ENCODE measurements at places on chromosomes 1 and 21. TPM values are rescaled to one million over a fixed set of nuclear protein-coding genes. Genes with fewer than 3 reads are reported as not detected.
A peak's percentile ranks its signal among the peaks of the same experiment; 100 is the strongest.

DNA sequence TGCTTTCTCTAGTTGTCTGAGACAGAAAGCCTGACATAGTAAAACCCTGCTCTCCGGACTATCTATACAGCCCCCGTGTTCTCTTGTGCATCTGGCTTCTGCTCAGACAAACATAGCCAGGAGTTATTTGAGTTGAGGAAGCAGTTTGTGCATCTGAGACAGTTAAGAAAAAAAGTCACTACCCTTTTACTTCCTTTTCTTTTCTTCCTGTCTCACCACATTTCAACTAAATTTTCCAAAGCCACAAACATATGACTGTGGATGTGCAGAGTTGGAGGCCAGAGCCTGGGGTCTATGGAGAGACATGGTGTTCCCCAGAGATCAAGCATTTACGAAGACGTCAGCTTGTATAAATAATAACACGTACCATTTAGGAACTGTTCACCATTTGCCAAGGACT lies 158.5 kb upstream of the FGGY start:
- DNase-seq = no peak

DNA sequence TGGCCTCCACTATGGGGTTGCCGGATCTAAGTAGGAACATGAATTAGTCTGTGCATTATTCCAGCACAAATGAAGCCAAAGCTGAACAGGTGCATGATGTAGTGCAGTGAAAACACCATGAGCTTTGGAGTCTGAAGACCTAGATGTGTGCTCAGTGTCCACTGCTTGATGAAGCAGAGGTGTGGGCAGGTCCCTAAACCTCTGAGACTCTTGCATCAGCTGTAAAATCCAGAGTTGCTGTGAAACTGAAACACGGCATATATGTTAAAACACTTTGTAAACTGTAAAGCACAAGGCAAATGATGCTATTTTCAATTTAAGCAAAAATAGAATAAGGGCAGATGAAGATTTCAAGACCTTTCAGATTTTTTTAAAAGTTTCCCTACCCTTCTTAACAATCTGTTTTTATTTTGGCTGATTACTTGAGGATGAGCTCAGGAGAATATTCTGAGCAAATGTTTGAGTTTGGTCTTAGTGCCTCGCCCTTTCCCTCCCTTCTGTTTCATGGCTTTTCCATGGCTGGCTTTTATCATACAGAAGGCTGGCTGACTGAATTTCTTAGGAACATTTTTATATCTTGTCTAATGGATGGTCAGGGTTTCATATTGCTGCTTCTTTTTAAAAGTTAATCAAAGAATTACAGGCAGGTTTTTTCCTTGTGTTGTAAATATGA lies 221.8 kb downstream of the NTNG1 start:
- DNase-seq = no peak

DNA sequence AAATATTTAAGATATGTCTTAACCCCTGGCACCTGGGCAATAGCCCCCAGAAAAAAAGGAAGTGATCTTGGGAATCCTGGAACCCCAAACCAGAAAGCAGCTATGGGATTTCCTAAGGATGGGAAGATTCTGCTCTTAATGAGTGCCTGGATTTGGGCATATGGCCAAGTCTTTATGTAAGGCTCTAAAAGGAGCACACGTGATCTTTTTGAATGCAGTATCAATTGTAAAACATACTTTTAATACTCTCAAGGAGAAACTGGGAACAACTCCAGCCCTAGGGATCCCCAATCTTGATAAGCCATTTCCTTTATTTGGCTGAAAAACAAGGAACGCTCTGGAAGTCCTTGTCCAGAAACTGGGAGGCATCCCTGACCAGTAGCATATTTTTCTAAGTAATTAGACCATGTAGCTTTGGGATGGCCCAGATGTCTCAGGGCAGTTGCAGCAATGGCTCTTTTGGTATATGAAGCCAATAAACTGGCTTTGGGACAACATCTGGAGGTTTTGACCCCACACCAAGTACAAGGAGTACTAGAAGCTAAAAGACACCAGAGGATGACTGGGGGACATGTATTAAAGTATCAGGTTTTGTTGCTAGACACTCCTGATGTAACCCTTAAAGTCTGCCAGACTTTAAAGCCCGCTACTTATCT lies 80.9 kb upstream of the KIAA0040 start:
- no peak for DNase-seq

GRCh38 chr1:206952171-206952570 lies 5.9 kb upstream of the PIGR start:
- no peak for DNase-seq

GRCh38 chr1:161382214-161383019 lies 14.7 kb upstream of the CFAP126 start:
- DNase-seq = peak; percentile 81

- no peak for DNase-seq
Measured at GRCh38 chr1:176193023-176193422, 14.1 kb downstream of the COP1 start.

DNA sequence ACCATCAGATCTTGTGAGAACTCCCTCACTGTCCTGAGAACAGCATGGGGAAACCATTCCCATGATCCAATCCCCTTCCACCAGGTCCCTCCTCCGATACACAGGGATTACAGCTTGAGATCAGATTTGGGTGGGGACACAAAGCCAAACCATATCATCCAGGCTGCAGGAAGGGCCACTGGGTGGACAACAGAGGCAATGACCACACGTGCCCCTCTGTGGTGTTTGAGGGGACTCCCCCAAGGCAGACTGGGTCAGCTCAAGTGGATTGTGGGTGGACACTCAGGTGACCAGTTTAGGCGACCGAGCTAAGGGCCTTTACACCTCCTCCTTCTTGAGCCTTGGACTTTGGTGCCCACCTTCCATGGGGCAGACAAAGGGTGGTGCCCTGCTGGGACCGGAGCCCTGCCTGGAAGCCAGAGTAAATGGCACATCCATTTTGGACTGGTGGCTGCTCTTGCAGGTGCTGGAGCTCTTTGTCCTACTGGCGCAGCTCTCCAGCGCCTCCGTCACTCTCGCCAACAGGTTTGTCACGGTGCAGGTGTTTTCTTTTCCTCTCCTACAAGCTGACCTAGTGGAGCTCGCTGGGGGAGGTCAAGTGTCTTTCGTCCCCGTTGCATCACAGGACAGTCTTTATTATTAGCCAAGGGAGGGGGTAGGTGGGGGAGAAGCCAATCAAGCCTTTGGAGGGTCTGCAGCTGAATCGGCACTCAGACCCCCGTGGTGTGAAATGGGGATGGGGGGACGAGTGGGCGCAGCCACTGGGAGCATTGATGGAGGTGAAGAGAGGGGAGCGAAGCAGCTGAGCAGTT lies 37.6 kb downstream of the CRYAA start:
- no peak for DNase-seq

- no peak for DNase-seq
Measured at GRCh38 chr1:77970192-77970591, 8.7 kb downstream of the FUBP1 start.

GRCh38 chr1:198113342-198113750 lies 43.5 kb upstream of the NEK7 start:
- peak; percentile 76 for DNase-seq

- no peak for DNase-seq
Measured at GRCh38 chr1:161691846-161692245, 15.2 kb upstream of the FCRLA start.

- no peak for DNase-seq
Measured at GRCh38 chr1:6510493-6510892, 19.0 kb upstream of the PLEKHG5 start.

DNA sequence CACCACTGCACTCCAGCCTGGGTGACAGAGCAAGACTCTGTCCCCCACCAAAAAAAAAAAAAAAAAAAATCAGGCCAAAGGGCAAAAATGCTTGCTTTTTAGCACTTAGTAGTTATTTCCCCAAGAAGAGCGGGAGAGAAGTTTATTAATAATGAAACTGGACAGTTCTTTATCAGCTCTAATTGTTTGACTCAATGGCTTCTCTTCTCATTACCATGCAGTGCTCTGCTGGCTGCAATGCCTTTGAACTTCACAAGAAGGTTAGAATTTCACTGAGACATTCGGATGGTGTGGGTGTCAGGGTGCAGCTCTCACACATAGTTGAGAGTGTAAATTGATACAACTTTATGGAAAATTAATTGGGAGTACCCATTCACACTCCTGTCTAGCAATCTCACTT lies 63.7 kb downstream of the EDARADD start:
- DNase-seq = no peak

- DNase-seq = peak; percentile 42
Measured at GRCh38 chr1:157948312-157949073, 45.0 kb upstream of the KIRREL1 start.

GRCh38 chr1:230977761-230978490 lies 735 bp downstream of the TTC13 start:
- DNase-seq = peak; percentile 11

LMX1A gene
- total RNA-seq = not detected

SLC9C2 gene
- total RNA-seq = not detected

DEGS1 gene
- total RNA-seq = 123 TPM

LCE1F gene
- not detected for total RNA-seq

SNX7 gene
- 24.4 TPM for total RNA-seq

JUN gene
- total RNA-seq = 51.1 TPM

FNDC10 gene
- total RNA-seq = 0.28 TPM

GBP4 gene
- total RNA-seq = not detected

PPIAL4G gene
- not detected for total RNA-seq
